K562 (cell line): ENCODE measurements at places on chromosomes 4 and X. TPM values are rescaled to one million over a fixed set of nuclear protein-coding genes. Genes with fewer than 3 reads are reported as not detected.

The POF1B gene
- total RNA-seq = 0.04 and 0.11 TPM in 2 replicates

GRCh38 chrX:22467571-22467970 lies 194.9 kb downstream of the CBLL2 start:
- H3K27ac ChIP-seq = no peak overlapping the region
- no peak overlapping the region for H3K4me3 ChIP-seq
- no peak for DNase-seq
- H3K27me3 ChIP-seq = no peaks in the 10 kb centered on the region
- H3K36me3 ChIP-seq = no peaks in the 10 kb centered on the region

GRCh38 chrX:20042221-20042620 lies 51.4 kb upstream of the BCLAF3 start:
- H3K4me3 ChIP-seq = no peak overlapping the region
- no peak overlapping the region for H3K27ac ChIP-seq
- DNase-seq = no peak
- H3K4me1 ChIP-seq = no peaks in the 10 kb centered on the region
- H3K27me3 ChIP-seq = peaks cover 8% of the 10 kb centered on the region; the same call in 1 of the 2 replicates

DNA sequence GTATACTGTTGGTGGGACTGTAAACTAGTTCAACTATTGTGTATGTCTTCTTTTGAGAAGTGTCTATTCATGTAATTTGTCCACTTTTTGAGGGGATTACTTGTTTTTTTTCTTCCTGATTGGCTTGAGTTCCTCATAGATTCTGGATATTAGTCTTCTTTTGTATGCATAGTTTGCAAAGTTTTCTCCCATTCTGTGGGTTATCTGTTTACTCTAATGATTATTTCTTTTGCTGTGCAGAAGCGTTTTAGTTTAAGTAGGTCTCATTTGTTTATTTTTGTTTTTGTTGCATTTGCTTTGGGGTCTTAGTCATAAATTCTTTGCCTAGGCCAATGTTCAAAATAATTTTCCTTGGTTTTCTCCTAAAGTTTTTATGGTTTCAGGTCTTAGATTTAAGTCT lies 26.6 kb upstream of the ANTXR2 start:
- H3K27ac ChIP-seq = no peak overlapping the region
- H3K4me1 ChIP-seq = peaks cover 20% of the 10 kb centered on the region
- no peaks in the 10 kb centered on the region for H3K36me3 ChIP-seq
- no peak overlapping the region for H3K4me3 ChIP-seq

- H3K4me3 ChIP-seq = no peak overlapping the region
- H3K36me3 ChIP-seq = no peaks in the 10 kb centered on the region
- DNase-seq = peak; percentile 51
- H3K27me3 ChIP-seq = no peaks in the 10 kb centered on the region
- H3K4me1 ChIP-seq = no peaks in the 10 kb centered on the region
These were observed 26.6 kb upstream of the MAN2B2 start for GRCh38 chr4:6548201-6548881.

- H3K4me3 ChIP-seq = no peak overlapping the region
- H3K4me1 ChIP-seq = no peaks in the 10 kb centered on the region
- DNase-seq = no peak
- no peaks in the 10 kb centered on the region for H3K27me3 ChIP-seq
These were observed 255.7 kb downstream of the TMEM47 start for GRCh38 chrX:34401411-34401810.
